Substantia nigra (tissue), 51 donors: ENCODE measurements at places on chromosomes 2 and 18.
A peak's percentile ranks its signal among the peaks of the same experiment; 100 is the strongest.

DNA sequence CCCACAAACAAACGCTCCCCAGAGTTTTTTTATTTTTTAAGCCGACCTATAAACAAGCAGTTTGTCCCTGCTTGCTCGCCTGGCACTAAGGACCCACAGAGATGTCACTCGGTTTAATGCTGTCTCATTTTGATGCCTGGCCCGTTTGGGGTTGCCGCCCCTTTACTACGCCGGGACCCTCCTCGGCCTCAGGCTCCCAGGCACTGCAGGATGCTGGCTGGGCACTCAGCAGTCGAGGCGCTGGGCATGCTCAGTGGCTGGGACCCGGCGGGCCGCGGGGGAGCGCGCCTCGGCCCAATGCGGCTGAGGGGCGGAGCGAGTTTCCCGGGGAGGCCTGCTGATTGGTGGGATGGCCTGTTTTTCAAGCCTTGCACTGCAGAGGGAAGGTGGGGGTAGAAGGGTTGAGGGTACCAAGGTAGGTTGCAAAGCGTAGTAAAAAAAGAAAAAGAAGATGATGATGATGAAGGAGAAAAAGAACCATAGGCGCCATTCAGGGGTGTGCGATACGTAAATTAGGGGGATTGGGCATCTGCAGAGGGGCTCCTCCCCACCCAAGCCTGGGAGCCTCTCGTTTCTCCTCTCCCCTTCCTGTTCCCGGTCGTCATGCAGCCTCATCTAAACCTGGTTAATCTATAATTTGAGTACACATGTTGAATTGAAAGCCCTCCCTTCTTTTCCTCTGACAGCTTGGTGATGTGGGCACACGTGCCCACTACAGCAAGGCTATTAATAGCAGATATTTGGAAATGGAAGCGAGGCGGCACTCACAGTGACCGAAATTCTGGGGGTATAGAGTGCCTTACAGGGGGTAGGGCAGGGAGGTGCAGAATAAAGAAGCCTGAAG, 1.5 kb upstream of the IRS1 start:
- DNase-seq = peak; percentile 88

DNA sequence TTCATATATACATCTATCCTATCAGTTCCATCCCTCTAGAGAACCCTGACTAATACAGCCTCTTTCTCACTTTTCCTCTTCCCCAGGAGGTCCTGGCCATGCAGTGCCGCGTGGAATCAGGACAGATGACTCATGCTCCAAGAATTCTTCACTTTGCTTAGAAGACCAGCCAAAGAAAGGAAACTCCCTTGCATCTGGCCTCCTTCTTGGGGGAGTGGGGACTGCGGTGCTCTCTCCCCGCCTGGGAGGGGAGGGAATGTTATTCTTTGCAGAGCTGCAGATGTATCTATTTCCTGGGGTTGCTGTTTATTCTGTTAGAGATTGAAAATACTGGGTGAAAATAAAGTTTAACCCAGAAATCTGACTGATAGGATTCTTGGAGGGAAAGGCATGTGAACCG, 111.5 kb upstream of the SH3BP4 start:
- DNase-seq = no peak

- no peak for DNase-seq
Observed at GRCh38 chr2:126482582-126483464, 173.1 kb upstream of the GYPC start.

DNA sequence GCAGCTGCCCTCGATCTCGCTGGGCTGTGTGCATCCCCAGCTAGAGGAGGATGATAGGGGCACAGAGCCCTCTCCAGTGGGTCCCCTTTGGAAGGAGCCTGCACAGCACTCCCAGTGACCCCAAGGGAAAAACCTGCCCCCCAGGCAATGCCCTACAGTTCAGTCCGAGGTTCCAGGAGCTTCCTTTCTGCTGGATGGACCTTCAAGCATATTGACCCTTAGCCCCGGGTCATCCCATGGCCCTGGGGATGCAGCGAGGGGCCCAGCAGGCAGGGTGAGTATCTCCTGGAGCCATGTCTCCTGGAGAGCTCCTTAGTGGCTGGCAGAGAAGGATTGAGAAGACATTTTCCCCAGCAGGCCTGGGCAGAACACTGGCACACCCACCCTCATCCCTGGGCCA, 45.4 kb upstream of the CTDP1 start:
- no peak for DNase-seq

GRCh38 chr2:170530803-170531564, 184.2 kb upstream of the SP5 start:
- DNase-seq = no peak

DNA sequence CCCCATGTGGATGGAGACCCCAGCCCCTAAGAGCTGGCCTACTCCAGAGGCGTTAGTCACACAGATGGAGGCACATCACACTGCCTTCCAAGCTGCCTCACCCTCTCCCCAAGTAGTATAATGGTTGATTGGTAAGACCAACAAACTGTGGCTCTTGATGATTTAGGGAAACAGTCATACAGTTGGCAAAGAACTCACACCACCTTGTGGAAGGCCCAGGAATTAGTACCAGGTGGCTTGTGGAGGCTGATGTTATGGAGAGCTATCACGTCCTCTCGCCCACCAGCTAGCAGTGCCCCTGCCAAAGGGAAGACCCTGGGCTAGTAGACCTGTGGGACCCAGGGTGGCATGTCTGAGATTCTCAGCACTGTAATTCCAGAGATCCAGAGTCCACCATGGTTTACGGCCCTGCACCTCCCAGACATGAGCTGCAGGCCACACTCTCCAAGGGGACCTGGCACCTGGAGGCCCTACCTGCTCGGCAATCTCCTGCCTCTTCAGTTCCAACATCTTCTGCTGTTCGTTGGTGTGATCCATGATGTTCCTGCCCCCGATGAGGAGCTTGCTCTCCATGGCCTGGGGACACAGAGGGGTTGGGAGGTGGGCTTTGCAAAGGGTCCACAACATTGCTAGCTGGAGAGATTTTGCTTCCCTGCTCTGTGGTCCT, 26.3 kb downstream of the KIF3C start:
- DNase-seq = no peak

DNA sequence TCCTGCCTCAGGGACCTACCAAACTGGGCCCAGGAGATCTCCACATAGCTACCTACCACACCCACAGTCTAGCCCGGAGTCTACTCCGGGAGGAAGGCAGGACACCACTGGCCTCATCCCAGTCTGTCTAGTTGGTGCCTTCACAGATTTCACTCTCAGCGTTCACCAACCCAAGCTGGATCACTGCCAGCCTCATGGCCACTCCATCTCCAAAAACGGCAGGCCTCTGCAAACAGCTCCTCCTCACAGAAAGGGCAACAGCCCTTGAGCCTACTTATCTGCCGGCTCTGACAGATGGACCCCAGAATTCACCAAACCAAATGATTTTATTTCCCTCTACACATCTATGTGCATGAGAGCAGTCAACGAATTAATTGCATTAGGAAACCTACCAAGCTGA, 61.3 kb downstream of the NCKAP5 start:
- DNase-seq = no peak

GRCh38 chr2:161049559-161049958, 110.7 kb upstream of the TANK start:
- no peak for DNase-seq

GRCh38 chr2:119760237-119760955, 674 bp downstream of the PTPN4 start:
- peak; percentile 65 for DNase-seq

DNA sequence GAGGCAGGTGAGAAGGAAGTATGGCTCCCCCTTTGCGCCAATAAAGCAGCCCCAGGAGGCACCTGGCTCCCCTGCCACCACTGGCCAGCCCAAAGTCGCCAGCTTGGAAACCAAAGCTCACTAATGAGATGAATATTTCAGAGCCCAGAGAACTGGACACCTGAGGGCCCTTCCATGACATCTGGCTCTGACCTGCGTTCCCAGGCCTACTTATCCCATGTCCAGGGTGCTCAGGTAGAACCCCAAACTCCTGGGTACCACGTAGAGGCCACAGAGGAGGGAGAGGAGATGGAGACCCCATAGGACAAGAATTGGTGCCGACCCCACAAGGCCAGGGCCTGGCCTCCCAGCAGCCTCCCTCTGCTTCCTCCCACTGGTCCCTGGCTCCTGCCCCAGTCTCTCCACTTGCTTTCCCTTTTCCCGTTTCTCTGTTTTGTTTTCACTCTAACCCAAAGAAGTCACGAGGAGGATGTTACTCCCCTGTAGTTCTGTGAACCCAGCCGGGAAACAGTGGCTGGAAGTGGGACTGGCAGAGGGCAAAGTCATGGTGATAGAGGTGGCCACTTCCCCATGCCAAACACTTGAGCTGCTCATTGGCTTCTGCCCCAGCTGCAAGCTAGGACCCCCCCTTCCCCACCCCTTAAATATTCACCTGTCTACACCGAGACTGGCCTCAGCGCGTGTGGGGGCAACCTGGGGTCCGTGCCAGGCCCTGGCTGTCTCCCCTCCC, 820 bp downstream of the TMBIM1 start:
- no peak for DNase-seq

DNA sequence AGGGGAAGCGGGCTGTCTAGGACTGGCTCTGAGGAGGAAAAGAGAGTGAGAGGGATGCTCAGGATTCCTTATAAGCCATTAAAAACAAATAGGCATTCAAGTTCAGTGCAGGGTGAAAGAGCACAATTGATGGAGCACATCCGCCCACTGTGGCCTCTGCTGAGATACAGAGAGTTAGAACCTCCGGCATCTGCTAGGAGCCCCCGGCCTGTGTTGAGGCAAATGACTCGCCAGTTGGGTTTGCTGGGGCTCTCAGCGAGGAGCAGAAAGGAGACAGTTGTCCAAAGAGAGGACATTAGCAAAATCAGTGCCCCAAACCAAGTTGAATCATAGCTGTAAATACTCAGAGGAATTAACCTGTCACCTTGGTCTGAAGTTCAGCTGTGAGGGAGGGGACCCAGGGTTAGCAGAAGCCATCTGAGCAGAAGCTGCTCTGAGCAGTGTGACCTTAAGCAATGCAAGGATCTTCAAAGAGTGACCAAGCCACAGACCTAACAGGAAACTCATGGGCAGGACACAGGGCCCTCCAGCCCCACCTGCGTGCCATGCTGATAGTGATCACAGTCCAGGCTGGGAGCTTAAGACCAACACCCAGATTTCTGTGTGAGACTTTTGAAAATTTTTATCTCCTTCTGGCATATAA, 23.3 kb upstream of the IL18RAP start:
- DNase-seq = no peak
